ENCODE measurements at places on chromosomes 7 and 10.

GRCh38 chr7:129341816-129342806, 92.1 kb upstream of the STRIP2 start:
- H3K36me3 ChIP-seq = no peaks in the 10 kb centered on the region
- H3K27ac ChIP-seq = no peak overlapping the region

- DNase-seq = no peak
- H3K27ac ChIP-seq = no peak overlapping the region
- no peaks in the 10 kb centered on the region for H3K36me3 ChIP-seq
- H3K4me1 ChIP-seq = no peaks in the 10 kb centered on the region
Measured at GRCh38 chr10:24249829-24250415, 41.0 kb downstream of the KIAA1217 start.

DNA sequence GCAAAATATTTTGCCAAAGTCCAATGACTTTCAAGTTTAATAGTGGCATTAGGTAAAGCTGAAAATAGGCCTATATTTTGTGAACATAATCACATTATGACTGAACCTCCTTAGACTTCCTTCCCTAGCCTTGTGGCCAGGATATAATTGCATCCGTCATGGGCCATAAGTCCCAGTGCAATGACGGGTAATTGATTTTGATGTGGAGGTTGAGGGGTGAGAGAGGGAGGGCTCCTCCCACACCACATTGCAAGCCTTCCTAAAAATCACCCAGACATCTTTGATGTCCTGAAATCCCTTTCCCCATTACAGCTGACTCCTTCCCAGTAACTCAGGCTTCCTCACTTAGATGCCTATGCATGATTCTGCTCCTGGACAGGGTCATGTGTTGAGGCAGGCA, 25.6 kb downstream of the TAS2R41 start:
- H3K4me3 ChIP-seq = no peak overlapping the region
- DNase-seq = no peak
- H3K27ac ChIP-seq = no peak overlapping the region
- H3K4me1 ChIP-seq = peaks cover 9% of the 10 kb centered on the region

DNA sequence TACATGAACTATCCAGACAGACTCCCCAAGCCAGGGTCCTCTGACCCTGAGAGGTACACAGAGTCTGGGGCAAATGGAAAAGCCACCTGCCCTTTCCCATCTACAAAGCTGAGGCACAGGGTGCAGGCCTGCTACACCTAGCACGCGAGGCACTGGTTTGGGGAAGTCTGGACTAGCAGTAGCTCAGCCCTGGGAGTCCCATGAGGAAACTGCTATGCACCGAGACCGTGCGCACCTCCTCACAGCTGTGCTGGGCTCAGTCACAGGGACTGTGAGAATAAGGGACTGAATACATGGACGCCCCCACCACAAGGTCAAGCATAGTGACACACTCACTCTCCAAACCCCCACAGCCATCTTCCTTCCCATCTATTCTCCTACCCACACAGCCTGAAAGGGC, 8.2 kb downstream of the MAT1A start:
- no peaks in the 10 kb centered on the region for H3K36me3 ChIP-seq
- H3K27ac ChIP-seq = no peak overlapping the region
- peaks cover 23% of the 10 kb centered on the region for H3K4me1 ChIP-seq
- no peak overlapping the region for H3K4me3 ChIP-seq

DNA sequence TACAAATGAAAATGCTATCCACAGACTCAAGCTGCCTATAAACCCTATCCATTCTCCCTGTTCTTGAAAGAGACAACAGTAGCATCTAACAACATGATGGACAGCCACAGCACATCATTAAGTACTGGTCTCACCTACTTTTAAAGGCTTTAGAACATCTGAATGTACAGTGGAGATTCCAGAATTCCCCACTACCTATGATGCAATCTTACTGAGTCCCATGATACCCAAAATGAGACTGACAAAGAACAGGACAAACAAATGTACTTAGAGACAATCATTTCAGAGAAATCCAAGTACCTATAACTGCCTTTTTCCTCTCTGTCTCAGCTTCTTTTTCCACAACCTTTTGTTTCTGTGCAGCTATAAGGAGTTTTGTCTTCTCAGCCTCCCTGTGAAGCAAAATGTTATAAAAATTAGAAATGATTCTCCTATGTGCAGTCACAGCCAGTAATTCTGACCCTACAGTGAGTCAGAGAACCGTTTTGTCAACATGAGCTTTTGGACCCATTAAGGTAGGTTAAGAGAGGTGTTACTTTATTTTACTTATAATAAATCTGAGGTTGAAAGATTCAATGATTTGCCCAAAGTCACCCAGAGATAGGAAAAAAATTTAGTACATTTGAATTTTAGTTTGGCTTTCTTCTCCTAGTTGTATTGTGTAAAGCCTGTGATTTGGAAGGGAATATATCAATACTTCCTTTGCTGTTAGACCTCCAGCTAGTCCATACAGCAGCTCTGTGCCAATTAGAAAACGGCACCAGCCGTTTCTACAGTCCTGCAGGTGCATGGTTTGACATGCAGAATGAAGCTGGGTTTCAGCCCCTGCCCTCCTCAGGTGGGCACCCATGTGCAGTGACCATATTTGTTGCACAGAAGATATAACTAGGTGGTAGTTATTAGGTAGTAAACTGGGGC, 21.9 kb downstream of the ERLIN1 start:
- H3K4me1 ChIP-seq = no peaks in the 10 kb centered on the region
- DNase-seq = no peak
- no peak overlapping the region for H3K4me3 ChIP-seq
- peaks cover 65% of the 10 kb centered on the region for H3K36me3 ChIP-seq
- H3K27ac ChIP-seq = no peak overlapping the region
- no peaks in the 10 kb centered on the region for H3K27me3 ChIP-seq

DNA sequence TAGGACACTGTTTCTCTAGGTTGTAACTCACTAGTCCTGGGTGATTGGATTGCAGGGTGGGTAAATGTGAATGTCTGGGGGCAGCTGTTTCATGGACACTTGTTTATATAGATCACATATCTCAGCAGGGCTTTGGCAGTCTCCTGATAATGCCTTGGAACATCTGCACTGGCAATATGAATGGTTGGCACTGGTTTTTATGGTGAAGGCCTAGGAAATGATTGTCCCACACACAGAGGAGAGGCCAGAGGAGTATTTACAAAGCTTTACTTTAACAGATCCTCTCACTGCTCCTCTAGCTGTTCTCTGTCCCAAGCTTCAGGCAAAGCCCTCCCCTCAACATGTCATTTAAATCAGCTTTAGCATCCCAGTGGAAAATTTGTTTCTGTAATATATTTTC, 171.3 kb upstream of the STEAP4 start:
- no peak for DNase-seq
- no peaks in the 10 kb centered on the region for H3K4me1 ChIP-seq
- no peaks in the 10 kb centered on the region for H3K27me3 ChIP-seq
- H3K36me3 ChIP-seq = no peaks in the 10 kb centered on the region

- no peaks in the 10 kb centered on the region for H3K36me3 ChIP-seq
- peaks cover 6% of the 10 kb centered on the region for H3K4me1 ChIP-seq
- no peak for DNase-seq
Measured at GRCh38 chr10:22737587-22737986, 23.2 kb upstream of the PIP4K2A start.

GRCh38 chr10:118483496-118483895, 112.0 kb downstream of the PRLHR start:
- no peaks in the 10 kb centered on the region for H3K4me1 ChIP-seq
- no peak overlapping the region for H3K27ac ChIP-seq
- no peaks in the 10 kb centered on the region for H3K36me3 ChIP-seq
- DNase-seq = no peak
- no peak overlapping the region for H3K4me3 ChIP-seq

DNA sequence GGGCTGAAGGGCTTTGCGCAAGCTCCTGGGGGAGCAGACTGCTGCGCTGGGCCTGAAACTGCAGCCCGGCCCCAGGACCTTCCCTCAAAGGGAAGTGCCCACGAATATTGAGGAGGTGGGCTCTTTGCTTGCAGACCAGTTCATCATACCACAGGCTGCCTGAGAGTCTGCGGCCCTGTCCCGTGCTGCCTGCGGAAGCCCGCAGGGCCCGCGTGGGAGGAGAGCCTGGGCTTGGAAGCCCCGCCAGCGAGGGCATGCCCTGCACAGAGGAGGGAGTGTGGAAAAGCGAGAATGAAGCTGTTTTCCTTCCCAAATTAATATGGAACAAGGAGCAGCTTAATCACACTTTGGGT, 83.6 kb upstream of the MKI67 start:
- peaks cover 4% of the 10 kb centered on the region for H3K4me1 ChIP-seq
- no peak for DNase-seq
- no peaks in the 10 kb centered on the region for H3K27me3 ChIP-seq

DNA sequence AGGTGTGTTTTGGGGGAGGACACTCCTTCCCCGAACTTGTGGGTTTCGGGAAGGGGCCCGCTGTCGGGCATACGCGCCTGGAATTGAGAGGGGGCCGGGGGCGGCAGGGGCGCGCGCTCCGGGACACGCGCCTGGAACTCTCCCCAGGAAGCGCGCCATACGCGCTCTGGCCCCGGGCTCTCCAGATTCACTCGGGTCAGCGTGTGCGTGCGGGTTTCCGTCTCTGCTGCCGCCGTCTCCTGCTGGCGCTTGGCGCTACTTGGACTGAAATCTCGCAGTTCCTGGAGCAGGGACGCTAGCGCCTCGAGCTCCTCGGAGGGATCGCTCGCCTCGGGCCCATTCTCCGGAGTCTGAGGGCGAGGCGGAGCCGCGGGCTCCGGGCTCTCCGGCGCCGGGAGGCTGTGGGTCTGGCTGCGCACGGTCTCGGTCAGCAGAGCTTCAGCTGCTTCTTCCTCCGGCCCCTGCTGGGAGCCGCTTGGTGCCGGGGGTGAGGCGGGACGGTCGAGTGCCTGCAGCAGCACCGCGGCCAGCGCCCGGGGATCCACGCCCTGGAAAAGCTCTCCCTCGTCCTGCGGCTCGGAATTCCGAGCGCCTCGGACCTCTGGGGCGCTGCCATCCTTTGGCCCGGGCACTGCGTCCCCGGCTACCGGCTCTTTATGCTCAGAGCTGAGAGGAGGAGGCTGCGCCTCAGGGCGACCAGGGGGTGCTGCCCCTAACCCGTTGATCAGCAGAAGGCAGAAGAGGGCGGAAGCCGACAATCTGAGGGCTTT, 1.1 kb downstream of the VGF start:
- no peak for DNase-seq
- H3K4me1 ChIP-seq = peaks cover 34% of the 10 kb centered on the region
- H3K4me3 ChIP-seq = peak overlapping the region; percentile 76
- no peaks in the 10 kb centered on the region for H3K27me3 ChIP-seq
- no peaks in the 10 kb centered on the region for H3K36me3 ChIP-seq

DNA sequence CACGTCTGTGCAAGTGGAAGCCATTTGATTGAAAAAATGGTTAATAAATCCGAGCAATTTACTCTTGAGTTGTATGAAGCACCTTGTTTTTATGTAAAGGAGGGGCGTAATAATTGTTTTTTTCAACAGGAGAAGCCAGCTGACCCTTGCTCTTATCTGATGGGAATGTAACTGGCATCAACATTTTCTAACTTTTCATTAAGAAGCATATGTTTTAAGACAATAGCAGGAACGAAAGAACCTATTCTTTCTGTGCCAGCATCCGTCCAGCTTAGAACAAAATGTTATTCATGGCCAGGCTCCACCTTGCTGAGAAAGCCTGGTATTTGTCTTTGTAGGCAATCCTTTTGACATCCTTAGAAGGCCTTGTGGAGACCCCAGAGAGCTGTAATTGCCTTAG, 22.2 kb upstream of the AFAP1L2 start:
- no peak overlapping the region for H3K27ac ChIP-seq
- no peaks in the 10 kb centered on the region for H3K27me3 ChIP-seq
- no peaks in the 10 kb centered on the region for H3K36me3 ChIP-seq
- DNase-seq = no peak
- no peaks in the 10 kb centered on the region for H3K4me1 ChIP-seq
